Left renal pelvis (tissue), 4 donors: ENCODE measurements at places on chromosomes 12 and 14. TPM values are rescaled to one million over a fixed set of nuclear protein-coding genes. Genes with fewer than 3 reads are reported as not detected.

The OTOGL gene
- 0.66 TPM for polyA plus RNA-seq

The PPP1R1A gene
- polyA plus RNA-seq, result 48.8 TPM

The DAO gene
- 0.76 TPM for polyA plus RNA-seq

The MMP17 gene
- 3.9 TPM for polyA plus RNA-seq

The AKAP3 gene
- polyA plus RNA-seq, result 6.5 TPM

The MEG3 gene
- 172 TPM for polyA plus RNA-seq

The RHOJ gene
- 25.0 TPM for polyA plus RNA-seq

GRCh38 chr12:8852119-8852518 lies 29.7 kb downstream of the A2ML1 start:
- no peak for DNase-seq

- no peak for DNase-seq
Observed at GRCh38 chr14:97930166-97930565, 1133.0 kb downstream of the VRK1 start.

DNA sequence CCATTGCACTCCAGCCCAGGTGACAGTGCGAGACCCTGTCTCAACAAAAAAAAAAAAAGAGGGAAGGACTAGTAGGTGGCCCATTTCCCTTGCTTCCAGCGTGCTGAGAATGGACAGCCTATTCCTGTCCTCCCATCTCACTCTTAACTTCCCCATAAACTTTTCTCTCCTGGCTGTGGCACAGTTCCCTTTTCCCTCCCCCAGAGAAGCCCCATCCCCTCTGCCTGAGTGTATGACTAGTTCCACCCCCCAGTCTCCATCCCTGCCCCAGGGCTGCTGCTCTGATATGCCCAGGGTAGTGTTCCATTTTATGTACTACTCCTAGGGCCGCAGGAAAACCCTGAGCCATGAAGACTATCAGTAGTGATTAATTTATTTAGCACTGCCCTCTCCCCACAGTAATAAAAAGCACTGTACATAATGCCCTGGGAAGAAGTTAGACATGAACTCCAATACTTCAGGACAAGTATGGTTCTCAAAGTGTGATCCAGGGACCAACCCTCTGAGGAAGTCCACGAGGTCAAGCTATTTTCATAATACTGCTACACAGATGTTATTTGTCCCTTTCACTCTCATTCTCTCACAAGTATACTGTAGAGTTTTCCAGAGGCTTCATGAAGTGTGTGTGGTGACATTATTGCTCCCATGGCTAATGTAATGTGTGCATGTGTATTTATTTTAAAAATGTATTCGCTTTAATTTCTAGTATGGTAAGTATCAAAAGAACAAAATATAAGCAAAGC lies 11.5 kb upstream of the CHD4 start:
- no peak for DNase-seq

DNA sequence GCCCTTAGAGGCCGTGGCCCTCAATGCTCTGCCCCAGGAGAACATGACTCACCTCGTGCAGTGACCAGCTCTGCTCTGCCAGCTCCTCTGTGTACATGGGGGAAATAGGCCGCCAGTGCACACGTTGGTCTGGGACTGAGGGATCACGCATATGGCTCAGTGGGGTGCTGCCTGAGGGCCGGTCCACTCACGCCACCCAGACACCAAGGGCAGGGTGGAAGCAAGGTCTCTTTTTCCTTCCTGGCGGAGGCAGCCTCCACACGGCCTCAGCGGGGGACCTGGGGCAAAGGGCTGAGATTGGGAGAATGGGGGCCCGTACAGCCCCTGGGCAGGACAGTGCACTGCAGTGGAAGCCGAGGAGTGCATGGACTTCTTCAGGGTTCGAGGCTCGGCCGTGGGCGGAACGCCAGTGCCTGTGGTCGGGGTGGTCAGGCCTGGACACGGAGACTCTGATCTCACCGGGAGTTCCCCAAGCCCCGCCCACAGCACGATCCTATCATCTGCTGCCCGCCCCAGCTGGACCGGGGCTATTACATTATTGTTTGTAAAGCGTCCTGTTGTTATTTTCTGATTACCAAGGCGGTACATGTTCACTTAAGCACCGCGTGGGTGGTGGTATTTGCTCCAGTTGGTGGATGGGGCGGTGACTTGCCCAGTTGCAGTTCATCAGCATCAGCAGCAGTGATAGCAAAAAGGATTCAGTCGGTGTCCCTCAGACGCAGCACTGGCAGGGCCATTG lies 38.8 kb upstream of the TDRD9 start:
- DNase-seq, result no peak

- DNase-seq, result peak; percentile 45
Observed at GRCh38 chr14:102694530-102695166, 82.6 kb upstream of the TRAF3 start.

GRCh38 chr14:34160619-34161018 lies 209.7 kb upstream of the EGLN3 start:
- no peak for DNase-seq

- DNase-seq, result no peak
Observed at GRCh38 chr12:110281549-110282299, 677 bp downstream of the ATP2A2 start.

DNA sequence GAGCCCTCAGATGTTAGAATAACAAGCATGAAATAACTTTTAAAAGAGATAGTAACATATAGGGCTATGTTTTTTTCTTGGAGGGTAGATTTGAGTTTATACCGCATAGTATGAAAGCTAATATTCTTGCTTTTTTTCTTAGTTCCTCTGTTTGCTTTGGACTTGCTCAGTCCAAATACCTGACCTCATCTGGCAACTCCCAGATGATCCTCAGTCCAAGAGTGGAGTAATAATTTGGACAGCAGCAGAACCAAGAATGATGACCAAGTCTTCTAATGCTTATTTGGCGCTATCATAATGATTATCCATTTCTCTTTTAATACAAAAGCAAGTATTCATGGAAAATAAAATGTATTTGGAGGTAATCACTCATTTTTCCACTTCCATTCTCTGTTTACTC lies 45.6 kb downstream of the GUCY2C start:
- no peak for DNase-seq

DNA sequence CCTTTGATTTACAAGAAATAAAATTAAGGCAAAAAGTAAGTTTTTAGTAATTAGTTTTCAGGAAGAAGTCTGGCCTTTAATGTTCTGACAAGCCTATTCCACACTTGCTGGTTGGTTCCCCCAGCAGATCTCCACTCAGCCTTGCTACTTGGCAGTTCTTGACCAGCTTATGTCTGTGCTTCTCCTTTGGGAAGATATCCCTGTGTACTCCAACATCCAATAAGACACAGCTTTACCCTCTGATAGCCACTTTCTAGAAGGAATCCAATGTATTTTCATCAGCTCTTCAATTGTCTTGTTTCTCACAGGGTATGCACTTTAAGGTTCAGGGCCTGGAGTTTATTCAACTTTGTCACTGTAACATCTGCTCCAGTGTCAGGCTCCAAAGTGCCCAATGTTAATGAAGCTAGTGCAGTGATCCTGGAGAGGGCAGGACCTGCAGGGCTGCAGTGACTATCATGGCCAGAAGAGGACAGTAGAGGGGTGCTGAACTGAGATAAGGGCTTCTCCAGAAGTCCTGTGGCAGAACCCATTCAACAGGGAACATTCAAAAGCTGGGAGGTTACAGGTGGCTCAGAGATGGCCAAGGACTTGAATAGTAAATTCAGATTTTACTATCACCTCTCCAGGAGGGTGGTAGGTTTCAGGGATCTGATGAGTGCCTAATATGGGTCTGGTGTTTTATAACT lies 22.9 kb downstream of the JKAMP start:
- DNase-seq, result no peak
